ENCODE measurements at places on chromosomes 2 and 18.

- DNase-seq: no peak
These were observed 124.5 kb downstream of the PMAIP1 start for GRCh38 chr18:60024345-60024744.

DNA sequence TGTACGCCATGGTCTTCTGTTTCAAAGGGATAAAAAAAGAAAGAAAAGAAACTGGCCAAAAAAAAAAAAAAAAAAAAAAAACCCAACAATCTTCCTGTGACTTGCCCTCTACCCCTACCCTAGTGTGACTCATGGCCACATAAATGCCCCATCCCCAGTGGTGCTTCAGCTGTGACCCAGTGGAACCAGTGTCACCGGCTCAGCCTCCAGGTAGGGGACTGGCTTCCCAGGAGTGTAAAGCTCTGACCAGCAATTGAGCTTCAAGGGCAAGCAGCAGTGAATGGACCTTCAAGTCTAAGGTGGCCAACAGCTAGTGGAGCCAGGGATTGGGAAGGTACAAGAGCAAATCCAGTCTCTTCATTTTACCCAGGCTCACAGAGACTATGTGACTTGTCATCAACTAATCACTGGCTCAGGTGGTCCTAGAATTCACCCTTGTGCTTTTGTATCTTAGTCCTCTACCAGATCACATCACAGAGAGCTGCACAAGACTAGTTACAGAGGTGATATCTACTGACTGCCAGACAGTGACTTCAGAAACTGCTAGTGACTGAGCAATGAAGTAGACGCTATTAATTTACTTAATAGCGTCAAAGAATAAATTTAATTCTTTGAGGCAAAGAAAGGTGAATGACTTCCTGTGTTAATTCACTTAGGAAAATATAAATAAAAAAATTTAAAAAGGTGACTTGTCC, 1.3 kb upstream of the TGFBRAP1 start:
- DNase-seq: no peak

DNA sequence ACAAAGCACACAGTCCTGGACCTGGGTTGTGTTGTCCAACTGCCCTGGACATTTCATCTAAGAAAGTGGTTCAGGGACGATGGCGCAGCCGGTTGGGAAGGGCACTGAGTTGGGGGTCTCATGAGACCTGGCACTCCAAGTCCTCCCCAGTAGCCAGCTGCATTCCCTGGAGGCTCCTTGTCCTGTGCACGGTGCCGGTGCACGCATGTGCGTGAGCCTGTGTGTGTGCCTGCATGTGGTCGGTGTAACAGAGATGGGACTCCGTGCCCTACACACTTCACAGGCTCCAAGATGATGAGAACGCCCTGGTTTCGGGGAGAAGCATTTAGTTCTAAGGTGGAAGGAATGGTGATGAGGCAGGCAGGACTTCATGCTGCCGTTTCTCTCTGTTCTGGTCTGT, 124.9 kb upstream of the PXDN start:
- DNase-seq: no peak

DNA sequence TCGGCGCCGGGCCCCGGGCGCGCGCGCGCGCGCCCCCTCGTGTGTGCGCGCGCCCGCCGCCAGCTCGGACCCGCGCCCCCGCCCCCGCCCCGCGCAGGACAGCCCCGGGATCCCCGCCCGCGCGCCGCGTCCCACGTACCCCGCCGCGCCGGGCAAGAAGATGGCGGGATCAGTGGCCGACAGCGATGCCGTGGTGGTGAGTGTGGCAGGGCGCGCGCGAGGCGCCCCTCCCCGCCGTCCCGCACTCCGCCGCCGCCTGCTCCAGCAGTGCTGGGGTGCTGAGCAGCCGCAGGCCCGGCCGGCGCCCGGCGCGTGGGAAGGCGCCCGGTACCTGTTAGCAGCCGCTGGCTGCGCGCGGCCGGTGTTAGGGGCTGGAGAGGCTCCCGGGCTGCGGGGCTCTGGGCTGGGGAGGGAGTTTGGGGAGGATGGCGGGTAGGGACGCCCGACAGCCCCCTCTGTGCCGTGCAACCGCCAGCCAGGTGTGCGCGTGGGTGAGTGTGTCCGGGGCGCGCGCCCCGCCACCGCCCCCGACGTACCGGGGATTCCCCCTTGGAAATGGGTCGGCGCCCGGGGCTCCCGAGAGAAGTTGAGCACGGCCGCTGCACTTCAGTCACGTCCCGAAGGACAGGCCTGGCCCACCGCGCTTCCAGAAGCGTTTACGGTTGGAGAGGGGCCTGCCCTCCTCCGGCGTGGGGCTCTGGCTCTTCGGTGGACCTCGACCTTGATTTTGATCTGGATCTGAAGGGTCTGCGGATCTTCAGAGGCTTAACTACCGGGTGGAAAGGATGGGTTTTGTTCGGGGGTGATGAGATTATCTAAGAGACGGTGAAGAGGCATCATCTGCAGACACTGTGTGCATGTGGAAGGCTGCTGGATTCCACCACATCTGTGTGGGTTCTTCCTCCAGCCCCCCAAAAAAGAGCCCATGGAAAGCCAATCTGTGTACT, 697 bp downstream of the LGALSL start:
- DNase-seq: no peak

- DNase-seq: no peak
These were observed 18.6 kb downstream of the DNMT3A start for GRCh38 chr2:25323042-25323514.

DNA sequence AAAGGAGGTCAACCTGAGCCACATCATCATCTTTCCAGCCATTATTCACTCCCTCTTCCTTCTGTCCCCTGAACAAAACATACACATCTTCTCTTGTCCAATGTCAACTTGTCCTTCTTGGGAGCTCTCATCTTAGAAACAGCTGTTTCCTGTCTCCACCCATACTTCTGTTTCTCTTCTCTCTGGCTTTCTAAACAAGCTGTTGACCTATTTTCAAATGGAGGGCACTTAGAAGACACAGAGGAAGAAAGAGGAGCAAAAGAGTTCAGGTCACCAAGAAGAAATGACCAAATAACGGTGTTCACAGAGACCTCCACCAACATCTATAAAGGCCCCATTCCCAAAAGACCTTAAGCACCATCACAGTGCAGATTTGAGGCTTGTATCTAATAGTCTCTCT, 355.9 kb upstream of the HNRNPA3 start:
- DNase-seq: no peak

DNA sequence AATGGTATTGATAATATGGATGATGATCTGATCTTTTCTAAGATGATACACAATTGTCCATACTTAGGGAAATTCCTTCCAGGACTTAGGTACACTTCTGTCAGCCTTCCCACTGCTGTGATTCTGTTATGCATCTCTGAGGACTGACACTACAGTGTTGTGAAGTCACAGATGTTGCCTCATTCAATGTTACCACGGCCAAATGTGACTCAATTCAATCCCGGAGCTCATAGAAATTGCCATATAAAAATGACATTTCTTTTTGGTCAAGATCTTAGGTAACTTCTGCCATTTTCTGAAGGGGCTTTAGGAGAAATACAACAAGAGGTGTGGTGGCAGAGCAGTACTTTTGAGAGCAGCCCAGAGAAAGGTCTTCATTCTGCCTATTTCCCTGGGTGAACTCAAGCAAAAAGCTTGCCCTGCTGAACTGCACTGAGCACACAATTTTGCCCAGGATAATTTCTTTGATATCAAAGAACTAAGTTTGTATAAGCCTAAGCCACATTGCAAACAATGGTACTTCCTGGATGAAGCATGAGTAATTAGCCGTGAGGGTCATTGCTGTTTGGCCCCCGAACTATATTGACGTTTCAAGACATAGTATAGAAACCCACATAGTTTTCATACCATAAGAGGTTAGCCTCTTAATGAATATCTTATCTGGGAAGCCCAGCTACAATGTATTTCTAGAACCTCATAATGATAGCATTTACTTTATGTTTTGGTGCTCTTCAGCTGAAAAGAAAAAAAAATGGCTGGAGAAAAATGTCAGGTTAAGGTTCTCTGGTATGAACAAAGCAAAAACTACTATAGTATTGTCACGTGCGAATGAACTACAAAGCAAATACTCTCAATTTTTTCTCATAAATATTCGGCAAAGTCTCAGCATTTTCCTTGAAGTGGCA, 437.4 kb downstream of the MEIS1 start:
- no peak for DNase-seq

GRCh38 chr2:45826884-45827635, 175.6 kb downstream of the PRKCE start:
- no peak for DNase-seq

- no peak for DNase-seq
These were observed 215.3 kb upstream of the SESTD1 start for GRCh38 chr2:179479947-179480346.

DNA sequence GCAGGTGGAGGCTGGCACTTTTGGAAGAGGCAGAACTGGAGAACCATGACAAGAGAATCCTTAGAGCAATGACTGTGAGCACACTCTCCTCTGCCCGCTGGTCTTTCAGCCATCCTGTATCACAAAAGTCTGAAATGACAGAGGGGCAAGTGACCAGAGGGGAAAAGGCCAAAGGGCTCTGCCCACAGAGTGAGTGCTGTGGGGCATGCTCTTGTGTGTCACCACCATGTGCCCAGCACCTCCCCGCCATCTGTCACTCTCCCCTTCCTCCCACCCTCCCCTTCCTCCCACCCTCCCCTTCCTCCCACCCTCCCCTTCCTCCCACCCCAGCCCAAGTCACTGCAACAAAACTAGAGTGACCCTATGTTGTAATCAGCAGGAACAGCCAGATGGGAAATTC, 31.9 kb downstream of the DAW1 start:
- DNase-seq: no peak

DNA sequence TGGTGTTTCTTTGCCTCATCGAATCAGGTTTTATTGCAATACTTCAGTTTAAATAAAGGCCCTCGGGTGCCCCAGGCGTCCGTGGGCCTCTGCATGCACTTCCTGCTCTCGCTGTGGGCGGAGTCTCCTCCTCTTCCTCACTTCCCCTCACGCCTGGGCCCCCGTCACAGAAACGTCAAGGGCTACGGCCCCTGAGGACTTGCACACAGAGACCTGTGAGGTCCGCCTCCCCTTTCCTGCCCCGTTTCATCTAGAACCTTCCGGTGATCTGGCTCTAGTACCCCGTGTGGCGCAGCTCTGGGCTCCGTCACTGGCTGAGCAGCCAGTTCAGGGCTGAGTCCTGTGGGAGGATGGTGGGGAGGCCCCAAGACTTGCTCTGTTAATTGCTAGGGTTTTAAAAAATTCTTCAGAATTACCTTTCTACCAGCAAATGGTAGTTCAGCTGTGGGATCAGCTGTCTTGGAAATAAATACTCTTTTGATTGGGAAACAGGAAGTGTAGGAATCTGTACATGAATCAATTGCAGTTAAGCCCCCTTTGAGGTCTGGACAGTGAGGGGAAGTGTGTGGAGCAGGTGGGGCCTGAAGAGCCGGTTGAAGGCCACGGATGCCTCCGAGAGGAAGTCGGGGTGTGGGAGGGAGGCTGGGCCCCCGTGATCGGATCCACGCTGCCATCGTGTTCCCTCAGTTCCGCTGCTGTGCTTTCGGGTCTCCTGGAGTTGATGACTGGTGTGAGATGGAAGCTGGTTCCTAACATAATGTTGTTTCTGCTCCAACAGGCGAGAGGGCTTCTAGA, 10.2 kb downstream of the NFATC1 start:
- DNase-seq: peak; percentile 69

DNA sequence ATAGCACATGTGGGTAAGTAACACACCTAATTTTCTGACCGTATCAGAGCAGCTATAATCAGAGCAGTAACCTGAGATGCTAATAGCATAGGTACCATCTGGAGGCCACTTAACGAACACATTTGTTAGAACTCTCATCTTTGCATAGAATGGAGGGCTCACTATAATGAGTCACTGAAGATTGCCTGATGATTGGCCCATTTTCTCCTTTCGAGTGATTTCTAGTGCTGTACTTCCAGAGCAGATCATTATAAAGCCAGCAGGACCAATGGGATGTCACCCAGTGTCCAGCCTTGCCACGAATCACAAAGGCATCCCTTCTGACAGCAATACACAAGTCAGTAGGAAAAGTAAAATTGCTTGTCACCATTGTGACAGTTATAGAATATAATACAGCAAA, 81.7 kb upstream of the REV1 start:
- no peak for DNase-seq

DNA sequence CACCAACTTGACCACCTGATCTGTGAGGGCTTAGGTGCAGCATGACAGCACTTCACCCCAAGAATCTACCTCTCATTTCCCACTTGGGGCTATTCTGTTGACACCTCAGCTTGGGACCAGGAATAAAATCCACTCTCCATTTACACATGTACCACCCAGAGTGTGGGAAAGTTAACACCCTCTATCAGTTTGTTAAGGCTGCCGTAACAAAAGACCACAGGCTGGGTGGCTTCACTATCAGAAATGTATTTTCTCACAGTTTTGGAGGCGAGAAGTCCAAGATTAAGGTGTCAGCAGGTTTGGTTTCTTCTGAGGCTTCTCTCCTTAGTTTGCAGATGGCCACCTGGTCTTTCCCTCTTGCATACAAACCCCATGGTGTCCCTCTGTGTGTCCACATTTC, 277.7 kb upstream of the ERBB4 start:
- no peak for DNase-seq

GRCh38 chr2:98372579-98372978, 26.3 kb downstream of the CNGA3 start:
- no peak for DNase-seq

DNA sequence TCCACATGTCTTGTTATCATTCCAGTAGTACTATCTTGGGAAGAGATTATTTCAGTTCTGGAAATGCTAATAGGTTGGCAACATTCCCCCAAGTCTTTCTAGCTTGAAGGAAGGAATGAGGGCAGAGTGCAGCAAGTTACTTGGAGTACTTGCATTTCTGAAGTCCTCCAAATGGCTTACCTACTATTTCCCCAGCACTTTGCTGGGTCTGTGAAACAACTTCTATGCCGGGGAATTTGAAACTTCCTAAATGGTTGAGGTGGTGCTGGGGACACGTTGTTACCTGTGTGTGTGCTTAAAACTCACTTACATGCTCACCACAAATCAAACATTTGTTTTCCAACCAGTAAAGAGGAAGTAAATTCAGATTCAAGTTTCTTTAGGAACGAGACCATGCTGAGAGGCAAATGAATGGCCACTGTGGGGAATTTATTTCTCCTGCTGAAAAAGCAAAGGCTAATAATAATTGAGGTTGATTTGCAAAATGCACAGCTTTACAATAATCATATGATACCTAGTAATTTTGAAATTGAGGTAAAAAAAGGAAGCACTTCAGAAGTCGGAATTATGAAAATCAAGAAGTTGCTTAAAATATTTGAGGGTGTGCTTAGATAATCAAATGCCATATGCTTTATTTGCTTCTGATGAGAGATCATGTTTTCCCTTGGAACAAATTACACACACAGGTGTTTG, 1167.7 kb upstream of the ZEB2 start:
- DNase-seq: no peak

GRCh38 chr2:11146076-11146475, 9.2 kb upstream of the SLC66A3 start:
- DNase-seq: no peak

GRCh38 chr2:172070936-172071335, 14.4 kb upstream of the DLX1 start:
- no peak for DNase-seq

- no peak for DNase-seq
These were observed 692.3 kb downstream of the RNF144A start for GRCh38 chr2:7609556-7609955.

- no peak for DNase-seq
These were observed 637.3 kb downstream of the TRIB2 start for GRCh38 chr2:13354031-13354430.

- DNase-seq: no peak
These were observed 288 bp upstream of the RDH14 start for GRCh38 chr2:18560797-18561085.

- no peak for DNase-seq
These were observed 31.6 kb downstream of the CYBRD1 start for GRCh38 chr2:171553858-171554257.
